ENCODE measurements at places on chromosomes 5 and 9. TPM values are rescaled to one million over a fixed set of nuclear protein-coding genes. Genes with fewer than 3 reads are reported as not detected.

PKN3 gene
- 23.2 TPM for total RNA-seq

- no peak for DNase-seq
These were observed 103.8 kb upstream of the SLC1A3 start for GRCh38 chr5:36502608-36503007.

DNA sequence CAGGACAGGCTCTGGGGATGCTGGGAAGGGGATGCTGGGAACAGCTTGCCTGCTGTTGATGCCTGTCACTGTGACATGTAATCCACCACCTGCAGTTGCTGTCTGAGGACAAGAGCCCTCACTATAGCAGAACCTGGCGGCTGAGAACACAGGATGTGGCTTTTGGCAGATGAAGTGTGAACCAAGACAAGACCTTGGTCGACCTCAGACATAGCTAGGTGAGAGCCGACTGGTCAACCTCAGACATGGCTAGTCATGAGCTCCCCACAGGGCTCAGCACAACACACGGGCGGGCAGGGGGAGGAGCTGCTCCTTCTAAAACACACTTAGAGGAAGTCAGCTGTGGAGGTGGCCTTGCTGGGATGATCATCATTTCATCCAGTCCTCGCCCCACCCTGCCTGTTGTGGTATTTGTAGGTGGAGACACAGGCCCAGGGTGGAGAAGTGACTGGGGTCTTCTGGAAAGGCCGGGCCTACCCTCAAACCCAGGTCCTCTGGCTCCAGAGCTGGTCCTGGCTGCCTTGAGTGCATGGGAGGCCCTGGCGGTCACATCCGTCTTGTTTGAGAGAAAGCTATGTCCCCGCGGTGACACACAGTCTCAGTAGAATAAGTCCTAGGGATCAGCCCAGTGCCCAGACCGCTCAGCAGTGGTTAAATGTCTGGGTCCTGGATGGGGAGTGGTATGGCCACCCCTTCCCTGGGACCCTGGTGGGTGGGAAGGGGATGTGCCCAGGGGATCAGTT, 6.1 kb downstream of the SUSD3 start:
- peak; percentile 57 for DNase-seq

DNA sequence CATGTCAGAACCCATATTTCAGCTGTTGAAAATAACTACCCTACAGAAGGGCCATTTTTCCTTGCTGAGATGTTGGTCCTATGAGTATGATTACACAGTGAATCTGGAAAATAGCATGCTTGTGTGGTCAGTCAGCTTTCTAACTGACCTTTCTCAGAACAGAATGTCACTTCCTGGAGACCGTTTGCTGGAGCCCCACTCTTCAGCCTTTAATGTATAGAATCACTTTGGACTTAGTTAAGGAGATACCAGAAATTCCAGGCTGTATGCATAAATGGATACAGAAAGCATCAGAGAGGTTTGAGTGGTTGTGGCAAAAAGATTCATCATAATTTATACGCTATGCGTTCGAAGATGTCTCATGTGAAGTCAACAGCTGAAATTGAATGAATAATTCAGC, 488.1 kb downstream of the EBF1 start:
- no peak for DNase-seq

DNA sequence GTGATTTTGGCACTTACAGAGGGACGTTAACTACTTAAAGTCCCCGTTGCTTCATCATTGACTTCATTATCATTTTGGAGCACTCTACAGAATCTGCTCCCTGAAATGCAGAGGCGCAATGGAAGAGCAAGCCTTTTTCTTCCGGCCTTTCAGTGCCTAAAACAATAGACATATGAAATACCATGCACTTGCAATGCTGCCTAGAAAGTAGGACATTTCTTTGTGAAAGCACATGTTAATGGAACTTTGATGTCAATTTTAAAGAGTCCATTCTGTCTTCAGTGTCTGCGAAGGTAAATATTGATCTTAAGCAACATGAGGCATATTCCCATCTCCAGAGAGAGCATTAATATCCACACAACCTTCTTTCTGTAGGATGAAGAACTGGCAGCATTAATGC, 36.3 kb downstream of the ITGA2 start:
- no peak for DNase-seq

DNA sequence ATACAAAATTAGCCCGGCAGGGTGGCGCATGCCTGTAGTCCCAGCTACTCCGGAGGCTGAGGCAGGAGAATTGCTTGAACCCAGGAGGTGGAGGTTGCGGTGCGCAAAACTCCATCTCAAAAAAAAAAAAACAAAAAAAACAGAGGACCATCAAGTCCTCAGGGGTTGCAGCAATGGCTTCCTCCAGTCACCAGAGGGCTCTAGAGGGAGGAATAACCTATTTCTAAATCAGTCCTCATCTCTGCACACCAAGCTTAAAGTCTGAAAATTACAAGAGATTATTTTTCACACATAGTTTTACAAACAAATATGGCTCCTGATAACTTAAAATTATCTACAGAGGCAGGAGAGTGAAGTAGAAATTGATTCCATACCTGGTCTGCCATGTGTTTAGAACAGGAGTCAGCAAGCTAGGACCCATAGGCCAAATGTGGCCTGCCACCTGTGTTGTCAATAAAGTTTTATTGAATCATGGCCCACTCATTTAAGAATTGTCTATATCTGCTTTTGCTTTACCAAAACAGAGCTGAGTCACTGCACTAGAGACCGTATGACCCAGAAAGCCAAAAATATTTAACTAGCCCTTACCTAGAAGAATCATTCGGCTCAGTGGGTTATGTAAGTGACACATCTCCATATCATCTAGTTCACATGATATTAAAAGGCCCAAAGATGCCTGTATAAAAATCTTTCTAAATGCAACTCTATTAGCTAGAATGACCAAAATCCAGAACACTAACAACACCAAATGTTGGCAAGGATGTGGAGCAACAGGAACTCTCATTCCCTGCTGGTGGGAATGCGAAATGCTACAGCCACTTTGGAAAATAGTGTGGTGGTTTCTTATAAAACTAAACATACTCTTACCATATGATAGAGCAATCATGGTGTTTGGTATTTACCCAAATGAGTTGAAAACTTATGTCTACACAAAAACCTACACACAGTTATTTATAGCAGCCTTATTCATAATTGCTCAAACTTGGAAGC, 207.7 kb downstream of the FRMD3 start:
- DNase-seq: no peak

- peak; percentile 52 for DNase-seq
These were observed 1.6 kb downstream of the FBXW11 start for GRCh38 chr5:172004824-172005237.

GRCh38 chr9:81848472-81848871, 79.8 kb upstream of the SPATA31D4 start:
- no peak for DNase-seq

DNA sequence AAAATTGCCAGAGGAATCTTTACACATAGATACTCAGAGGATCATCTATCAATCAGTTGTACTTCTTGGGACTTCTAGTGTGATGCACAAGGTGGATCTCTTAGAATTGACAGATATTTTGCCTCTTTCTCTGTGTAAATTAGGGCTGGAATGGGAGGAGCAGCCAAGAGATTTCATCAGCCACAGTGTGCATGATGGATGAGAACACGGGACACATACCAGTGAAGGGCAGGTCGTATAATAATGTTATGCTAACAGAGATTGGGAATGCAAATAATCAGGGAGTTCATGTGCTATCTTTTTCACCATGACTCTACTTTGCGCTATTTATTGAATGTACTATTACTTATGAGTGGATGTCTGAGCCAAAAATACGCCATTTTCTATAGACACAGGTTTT, 43.3 kb upstream of the ISOC1 start:
- DNase-seq: no peak

MYOZ3 gene
- total RNA-seq: 0.55 TPM
